NCI-H187 (cell line): ENCODE measurements at places on chromosomes 1 and 21.

GRCh38 chr1:16124377-16125087, 31.3 kb downstream of the EPHA2 start:
- no peak for DNase-seq

DNA sequence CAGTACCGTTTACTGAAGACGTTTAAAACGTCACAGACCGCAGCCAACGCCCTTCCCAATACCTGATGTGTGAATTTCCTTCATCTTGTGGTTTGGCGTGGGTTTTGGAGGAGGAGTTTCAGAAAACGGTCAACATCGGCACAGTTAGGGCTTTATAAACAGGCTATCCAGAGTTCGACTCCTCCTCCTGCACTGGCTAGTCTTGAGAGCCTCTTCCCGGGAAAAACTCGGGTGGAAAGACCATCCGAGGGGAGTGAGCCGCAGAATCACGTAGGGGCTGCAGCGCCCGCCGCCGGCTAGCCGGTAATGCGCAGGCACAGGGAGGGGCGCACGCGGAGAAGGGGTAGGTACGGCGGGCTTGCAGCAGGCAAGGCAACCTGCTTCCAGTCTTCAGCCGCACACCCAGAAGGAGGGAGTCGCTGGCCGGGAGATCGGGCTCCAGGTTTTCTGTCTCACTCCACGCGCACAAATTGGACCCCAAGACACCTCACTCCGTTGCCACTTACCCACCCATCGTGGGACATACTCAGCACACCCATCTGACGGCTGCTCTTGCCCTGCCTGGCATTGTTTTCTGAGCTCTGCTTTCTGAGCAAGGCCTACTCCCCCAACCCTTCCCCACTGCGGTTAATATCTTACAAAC, 25.4 kb downstream of the SLC19A2 start:
- DNase-seq, result no peak

DNA sequence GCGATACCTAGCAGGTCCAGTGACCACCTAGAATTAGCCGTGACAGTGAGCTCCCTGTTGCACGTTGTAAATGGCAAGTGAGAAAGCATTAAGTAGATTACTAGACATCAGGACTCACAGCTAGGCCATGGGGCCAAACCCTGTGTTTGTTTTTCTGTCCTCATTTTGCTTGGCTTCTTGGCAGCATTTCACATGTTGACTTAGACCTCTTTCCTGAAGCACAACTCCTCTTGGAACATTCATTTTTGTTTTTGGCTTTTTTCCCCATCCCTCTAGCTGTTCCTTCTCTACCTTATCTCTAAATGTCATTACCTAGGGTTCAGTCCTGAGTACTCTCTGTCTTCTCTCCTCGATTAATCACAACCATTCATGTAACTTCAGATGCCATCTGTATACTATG, 16.9 kb upstream of the PTPN14 start:
- DNase-seq, result no peak

DNA sequence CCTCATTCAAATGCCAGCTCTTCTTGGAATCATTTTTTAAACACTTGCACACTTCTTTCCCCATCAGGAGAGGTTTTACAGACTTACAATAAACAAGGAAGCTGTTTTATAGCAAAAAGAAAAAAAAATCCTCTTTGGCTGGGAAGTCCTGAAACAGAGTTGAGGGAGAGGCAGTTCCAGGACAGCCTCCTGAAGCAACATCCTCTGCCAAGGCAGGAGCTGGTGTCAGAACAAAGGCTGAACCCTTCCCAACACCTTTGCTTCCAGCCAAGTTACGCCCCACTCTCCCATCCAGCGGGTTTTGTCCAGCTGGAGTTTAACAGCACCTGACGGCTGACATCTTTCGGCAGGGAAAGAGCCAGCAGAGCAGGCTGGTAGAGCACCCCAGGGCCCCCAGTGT, 287.8 kb downstream of the RRAGC start:
- no peak for DNase-seq

- no peak for DNase-seq
Measured at GRCh38 chr21:44432841-44433790, 22.2 kb upstream of the LRRC3 start.
